Stimulated activated CD8-positive, alpha-beta memory T cell treated with anti-CD3 and anti-CD28 coated beads, Interleukin-2, amount 100 ng/mL, for 48 hours (primary cell): ENCODE measurements at places on chromosomes 7 and 10.

DNA sequence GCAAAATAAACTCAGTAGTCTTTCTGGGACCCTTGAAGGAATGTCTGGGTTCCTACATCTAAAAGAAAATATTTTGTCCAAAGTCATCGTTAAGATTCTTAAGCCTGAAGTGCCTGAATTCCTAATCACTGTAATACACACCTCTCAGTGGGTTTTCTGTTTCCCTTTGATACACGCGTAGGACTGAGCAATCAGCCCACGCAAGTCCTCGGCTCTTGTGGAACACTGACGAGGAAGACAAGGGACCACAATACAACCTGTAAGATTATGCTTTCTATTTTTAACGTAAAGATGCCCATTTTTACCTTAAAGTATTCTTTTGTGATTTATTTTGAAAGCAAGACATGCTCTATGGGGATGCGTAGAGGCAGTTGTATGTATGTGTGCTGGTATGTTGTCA lies 472.8 kb upstream of the CELF2 start:
- DNase-seq = no peak

GRCh38 chr10:121722665-121723064 lies 124.4 kb upstream of the FGFR2 start:
- no peak for DNase-seq

DNA sequence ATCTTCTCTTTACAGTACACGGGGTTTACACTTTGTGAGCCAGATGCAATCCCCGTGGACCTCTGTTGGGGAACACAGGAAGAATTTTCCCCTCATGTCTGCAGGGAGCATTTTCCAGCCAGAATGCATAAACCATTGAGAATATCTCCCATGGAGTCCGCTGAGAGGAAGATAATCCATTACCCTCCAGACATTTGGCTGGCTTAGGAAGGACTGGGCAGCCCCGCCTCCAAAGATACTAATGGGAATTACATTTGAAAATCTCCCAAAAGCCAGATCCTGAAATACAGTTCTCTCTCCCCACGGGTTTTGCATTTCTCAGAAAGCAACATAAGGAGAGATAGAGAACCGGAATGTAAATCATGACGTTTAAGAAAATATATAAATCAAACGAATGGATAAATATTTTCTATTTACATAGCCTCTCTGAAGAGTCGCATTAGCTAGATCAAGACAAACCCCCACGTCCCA lies 53.5 kb downstream of the TRIL start:
- DNase-seq = no peak

- no peak for DNase-seq
Observed at GRCh38 chr10:104640339-104641186, 527 bp upstream of the SORCS3 start.

DNA sequence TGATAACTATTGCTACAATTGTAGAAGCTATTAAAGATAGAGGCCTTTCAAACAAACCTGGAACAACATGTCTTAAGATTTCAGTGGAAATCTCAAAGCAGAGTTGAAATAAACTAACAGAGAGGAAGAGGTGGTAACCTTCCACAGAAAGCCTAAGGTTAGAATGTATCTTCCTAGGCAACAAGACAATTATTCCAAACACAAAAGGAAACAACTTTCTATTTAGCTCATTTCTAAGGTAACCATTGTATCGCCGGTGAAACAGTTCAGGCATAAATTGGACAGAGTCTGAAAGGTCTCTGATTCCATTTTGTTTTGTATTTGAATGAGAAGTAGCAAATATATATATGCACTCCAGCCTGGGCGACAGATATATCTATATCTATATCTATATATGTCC lies 30.7 kb upstream of the HYCC1 start:
- DNase-seq = no peak

DNA sequence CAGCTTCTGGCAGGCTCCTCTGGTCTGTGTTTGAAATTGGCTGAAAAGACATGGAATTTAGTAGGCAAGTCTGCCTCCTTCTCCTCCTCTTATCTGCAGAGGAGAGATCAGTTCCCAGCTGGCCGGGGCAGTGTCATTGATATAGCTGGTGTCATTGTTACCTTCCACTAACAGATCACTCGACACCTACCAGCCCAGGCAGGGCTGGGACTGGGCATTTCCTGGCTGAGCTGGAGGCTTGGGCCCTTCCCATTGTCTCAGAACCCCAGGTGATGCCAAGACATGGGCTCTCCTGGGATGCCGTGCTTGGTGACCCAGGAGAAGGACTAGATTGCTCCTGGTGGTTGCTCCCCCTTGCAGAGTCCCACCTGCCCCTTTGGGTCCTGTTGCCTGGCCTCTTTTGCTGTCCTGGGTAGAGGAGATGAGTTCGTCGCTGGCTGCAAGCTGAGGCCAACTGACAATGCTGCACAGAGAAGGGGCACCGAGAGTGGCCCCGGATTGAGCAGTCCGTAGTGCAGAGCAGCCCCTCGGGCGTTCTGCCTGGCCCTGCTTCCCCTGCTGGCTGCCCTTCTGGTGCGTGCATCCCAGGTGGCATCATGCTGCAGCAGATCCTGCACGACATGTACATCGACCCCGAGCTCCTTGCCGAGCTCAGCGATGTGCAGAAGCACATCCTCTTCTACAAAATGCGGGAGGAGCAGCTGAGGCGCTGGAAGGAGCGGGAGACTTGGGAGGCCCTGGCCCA lies at the start of gene SH2D4B:
Gene SH2D4B, plus strand, starts transcription at position 167 of the 745 bp plus-strand sequence. Its CDS starts 430 bp downstream, at position 597.
- no peak for DNase-seq

- no peak for DNase-seq
Observed at GRCh38 chr7:24728503-24729364, 28.5 kb downstream of the GSDME start.

DNA sequence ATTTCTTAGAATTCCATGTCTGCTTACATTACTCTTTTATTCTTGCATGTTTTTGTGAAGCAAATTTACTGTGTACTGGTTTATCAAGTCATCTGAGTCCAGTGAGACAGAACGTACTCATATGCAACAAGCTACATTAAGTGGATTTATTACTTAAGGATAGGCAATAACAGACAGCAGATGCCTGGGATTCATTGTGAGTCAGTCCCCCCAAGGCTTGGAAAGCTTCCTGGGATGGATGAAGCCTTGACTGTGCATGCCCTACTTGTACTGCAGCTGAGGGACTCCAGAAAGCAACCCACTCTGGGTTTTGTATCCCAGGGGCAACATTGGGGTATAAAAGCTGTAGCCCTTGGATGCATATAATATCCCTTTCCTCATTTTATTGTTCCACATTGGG lies 113.4 kb upstream of the RAB18 start:
- no peak for DNase-seq

DNA sequence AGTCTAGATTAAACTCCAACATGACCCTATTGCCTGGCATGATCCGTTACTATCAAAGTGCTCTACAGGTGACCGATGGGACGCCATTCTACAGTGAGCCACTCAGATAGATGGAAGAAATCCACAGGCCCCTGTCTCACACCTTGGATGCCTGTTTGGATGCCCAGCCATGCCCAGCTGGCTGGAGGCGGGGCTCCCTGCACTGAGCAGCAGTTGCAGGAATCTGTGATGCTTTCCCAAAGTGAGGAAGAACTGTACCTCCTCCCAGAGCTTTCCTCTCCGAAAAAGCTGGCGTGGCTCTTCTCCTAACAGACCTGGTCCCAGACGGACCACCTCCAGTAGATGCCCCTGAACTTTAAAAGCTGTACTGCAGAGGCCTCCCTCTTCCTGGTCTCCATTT lies 253.3 kb downstream of the ELMO1 start:
- DNase-seq = no peak

DNA sequence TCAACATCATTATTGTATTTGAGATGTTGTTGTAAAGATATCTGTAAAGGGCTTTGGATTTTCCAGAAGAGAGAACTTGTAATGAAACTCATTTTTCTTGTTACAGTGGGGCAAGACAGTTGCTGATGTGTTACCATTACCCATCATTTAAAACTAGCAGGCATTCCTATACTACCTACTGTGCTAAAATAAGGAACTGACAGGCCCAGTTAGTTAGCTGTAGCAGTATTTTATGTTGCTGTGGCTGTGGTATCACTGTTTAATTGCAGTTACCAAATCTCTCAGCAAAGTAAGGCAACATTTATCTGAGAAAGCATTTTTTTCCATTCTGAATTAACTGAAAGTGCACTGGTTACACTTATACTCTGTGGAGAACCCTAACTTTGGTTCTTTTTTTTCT lies 9.9 kb downstream of the ST7 start:
- DNase-seq = no peak

- DNase-seq = no peak
Observed at GRCh38 chr10:49613882-49614241, at the start of gene CHAT. CHAT (plus strand) TSS chr10:49614037; CDS start chr10:49614190, 153 bp downstream.

DNA sequence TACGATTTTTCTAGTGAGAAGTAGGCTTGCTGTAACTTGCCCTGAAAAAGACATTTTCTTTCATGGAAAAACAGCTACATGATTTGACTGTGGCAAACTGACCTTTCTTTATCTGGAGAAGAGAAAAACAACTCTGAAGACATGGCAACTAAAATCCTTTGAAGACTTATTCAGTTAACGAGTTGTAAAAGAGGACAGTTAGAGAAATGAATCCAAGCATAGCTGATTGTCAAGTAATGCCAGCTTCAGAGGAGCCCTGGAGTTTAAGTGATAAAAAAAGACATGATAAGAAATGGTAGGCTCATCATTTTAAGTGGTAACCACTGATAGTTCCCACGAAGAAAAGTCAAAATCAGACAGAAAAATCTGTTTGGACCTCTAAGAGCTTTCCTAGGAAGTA lies 19.6 kb downstream of the TMEM229A start:
- DNase-seq = no peak

- DNase-seq = no peak
Observed at GRCh38 chr10:29105516-29106215, 183.2 kb upstream of the LYZL1 start.

DNA sequence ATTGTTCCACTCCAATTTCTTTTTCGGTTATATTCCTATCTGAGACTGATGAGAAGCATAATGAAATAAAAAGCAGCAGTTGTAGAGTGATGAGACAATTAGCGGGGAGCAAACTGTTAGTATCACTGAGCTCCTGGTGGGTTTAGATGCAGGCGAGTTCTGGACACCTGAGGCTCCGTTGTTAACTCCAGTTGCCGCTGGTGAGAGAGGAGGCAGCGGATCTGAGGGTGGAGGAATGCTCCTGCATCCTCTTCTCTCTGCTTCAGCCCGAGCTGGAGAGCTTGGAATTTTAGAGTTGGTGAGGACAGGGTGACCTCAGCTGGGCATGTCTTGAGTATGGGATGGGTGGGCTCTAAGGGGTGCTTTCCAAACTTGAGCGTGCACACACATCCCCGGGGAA lies 31.4 kb downstream of the LRMDA start:
- DNase-seq = no peak

- no peak for DNase-seq
Observed at GRCh38 chr10:77592946-77593636, 44.5 kb downstream of the KCNMA1 start.

GRCh38 chr7:35366167-35367155 lies 112.6 kb upstream of the TBX20 start:
- no peak for DNase-seq
